ENCODE measurements at places on chromosomes 4 and X. TPM values are rescaled to one million over a fixed set of nuclear protein-coding genes. Genes with fewer than 3 reads are reported as not detected.

DOK7 gene
- 0.48 TPM for total RNA-seq

EVC gene
- total RNA-seq, result 4.9 TPM

TEX13B gene
- total RNA-seq, result not detected

NDNF gene
- 2.0 TPM for total RNA-seq

ATP2B3 gene
- 15.7 TPM for total RNA-seq

ATP6AP2 gene
- 193 TPM for total RNA-seq

CXorf65 gene
- total RNA-seq, result not detected

UPF3B gene
- total RNA-seq, result 11.7 TPM

CUL4B gene
- 55.8 TPM for total RNA-seq

FAM47A gene
- not detected for total RNA-seq

GYPE gene
- total RNA-seq, result 1.7 TPM

RNF175 gene
- total RNA-seq, result 25.2 TPM

CENPVL2 gene
- total RNA-seq, result not detected

CLDN34 gene
- 2.2 TPM for total RNA-seq

NXF3 gene
- total RNA-seq, result not detected

SLC10A4 gene
- total RNA-seq, result 2.6 TPM
